Germinal center (tissue), 1 donor: ENCODE measurements at places on chromosomes 3 and 15.

DNA sequence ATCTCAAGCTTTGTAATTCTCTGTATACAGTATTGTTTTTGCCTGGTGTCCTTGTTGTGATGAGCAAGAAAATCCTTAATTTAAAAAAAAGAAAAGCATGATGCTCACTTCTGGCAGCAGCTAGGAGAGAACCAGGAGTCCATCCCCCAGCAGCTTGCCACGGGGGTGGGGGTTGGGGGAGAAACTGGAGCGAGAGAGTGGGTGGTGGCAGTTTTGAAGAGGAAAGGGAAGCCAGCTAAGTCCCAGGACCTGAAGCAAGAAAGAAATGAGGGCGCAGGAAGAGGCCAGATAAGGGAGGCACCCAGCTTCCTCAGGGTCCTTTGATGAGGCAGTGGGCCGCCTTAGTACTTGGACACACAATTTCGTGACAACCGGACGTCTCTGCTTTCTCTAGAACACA is 23.5 kb downstream of the CHAC1 start:
- DNase-seq, result no peak

DNA sequence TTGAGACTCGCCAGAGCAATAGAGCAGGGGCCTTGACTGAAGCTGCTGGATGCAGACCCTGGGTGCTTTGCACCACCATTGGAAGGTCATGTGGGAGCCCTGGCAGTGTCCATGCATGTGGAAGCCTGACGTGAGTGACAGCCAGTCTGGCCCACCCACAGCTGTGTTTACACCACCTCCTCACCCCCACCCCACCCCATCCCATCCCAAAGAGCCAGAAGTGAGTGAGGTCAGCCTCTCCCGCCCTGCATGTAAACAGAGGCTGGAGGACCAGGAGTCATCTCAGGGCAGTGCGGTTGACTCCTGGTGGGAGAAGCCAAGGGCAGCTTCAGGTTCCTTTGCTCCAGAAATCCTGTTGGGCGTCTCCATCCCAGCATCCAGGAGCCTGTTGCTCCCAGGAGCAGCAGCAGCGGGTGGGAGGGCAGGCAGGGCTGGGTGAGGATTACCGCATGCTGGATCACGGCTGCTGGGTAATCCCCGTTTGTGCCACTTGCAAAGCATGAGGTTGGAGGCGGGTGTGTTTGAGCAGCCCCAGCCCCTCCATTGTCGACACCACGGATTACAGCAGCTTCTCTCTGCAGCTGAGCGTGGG is 44.6 kb downstream of the CORO2B start:
- DNase-seq, result no peak

- DNase-seq, result no peak
Measured at GRCh38 chr3:189342811-189343210, 171.0 kb downstream of the TPRG1 start.

DNA sequence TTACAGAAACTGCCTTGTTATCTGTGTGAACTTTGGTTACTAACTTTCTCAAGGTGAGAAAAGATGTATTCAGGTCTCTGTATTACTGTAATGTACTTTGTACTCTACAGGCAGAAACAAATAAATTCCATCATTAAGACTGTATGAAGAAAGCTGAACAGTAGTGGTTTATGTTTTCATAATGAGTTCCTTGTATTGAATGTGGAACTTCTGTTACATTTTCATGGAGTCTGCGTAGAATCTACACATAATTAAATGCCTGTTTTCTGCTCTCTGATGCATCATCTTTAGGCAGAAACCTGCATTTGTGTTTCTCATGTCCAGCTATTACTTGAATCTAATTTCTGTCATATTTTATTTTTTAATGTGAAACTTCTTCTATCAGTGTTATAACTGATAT is 302.8 kb downstream of the NLGN1 start:
- DNase-seq, result no peak

- no peak for DNase-seq
Measured at GRCh38 chr3:22947851-22948250, 255.3 kb upstream of the UBE2E2 start.

DNA sequence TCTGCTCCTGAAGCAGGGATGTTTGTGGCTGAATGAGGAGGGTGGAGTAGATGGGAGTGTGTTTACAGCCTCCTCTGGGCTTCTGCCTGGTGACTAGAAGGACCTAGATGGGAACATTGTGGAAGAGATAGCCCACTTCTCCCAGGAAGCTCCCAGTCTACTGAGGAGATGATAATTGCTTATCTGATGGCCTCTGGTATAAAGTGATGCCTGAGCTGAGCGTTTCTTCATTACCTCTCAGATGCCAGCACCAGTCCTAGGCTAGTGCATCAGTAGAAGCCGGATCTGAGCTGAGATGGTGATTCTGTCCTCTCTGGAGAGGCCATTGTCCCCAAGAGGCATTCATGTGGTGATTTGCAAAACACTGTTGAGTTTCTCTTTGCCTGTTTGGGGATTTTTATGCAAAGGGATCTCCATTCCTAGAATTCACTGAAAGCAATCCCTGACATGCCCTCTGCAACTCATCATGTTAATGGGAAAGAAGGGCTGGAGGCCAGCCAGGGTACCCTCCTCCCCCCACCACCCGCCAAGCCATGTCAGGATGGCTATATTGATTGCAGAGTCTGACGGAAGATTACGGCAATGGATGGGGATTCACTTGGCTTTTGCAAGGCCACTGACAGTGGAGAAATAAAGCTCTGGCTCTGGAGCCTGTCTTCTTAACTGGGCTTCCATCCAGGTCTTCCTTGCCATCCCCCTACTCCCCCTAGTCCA is 166.4 kb upstream of the ROPN1 start:
- DNase-seq, result no peak

DNA sequence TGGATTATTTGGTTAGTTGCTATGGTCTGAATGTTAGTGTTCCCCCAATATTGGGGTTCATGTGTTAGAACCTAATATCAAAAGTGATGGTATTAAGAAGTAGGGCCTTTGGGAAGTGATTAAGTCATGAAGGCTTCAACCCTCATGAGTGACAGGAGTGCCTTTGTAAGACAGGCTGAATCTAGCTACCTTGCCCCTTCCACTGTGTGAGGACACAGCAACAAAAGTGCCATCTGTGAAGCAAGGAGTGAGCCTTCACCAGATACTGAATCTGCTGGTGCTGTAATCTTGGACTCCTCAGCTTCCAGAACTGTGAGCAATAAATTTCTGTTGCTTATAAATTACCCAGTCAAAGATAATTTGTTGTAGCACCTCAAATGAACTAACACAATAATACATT is 22.6 kb upstream of the SATB1 start:
- no peak for DNase-seq

DNA sequence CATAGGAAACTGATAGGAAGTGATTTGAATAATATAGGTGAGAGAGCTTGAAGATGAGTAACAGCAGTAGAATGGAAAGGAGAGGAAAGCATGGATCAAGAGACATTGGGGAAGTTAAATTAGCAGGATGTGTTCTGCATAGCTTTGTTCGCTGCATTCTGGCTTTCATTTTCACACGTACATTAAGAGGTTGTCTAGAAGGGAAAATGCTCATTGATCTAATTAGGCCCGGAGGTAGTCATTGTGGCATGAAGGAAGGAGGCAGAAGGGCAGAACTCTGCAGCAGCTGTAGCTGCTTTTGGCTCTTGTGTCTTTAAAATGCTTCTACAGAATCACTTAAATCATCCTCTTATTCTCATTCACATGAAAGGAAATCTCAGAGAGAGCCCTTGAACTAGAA is 40.3 kb downstream of the KCNAB1 start:
- DNase-seq, result no peak

- DNase-seq, result no peak
Measured at GRCh38 chr15:84684092-84684491, 26.1 kb upstream of the NMB start.

DNA sequence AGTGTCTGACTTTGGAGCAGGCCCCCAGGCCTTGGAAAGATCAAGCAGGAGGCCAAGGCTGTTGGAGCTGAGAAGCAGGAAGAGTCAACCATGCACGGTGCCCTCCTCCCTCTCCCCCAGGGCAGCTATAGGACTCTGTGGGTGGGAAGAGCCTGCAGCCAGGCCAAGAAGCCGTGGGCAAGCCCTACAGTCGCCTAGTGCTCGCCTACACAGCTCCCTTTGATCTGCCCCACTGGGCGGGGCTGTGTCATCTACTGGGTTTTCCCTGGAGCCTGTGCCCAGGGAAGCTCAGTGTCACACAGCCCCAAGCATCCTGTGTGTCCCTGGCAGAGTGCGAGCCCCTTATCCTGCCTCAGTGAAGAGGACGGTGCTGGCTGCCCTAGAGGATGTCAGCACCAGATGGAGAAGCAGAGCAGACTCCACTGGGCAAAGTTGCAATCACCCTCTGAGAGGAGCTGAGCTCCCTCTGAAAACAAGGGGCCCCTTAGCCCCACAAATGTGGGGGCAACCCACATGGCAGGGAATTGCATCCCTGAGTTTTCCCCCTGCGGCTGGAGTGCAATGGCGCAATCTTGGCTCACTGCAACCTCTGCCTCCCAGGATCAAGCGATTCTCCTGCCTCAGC is 72.2 kb downstream of the KLF13 start:
- DNase-seq, result no peak

GRCh38 chr3:127929818-127930413 is 14.9 kb downstream of the KBTBD12 start:
- no peak for DNase-seq

- no peak for DNase-seq
Measured at GRCh38 chr15:36263666-36264065, 315.8 kb upstream of the CDIN1 start.

- no peak for DNase-seq
Measured at GRCh38 chr3:34155108-34155507, 356.7 kb downstream of the PDCD6IP start.

DNA sequence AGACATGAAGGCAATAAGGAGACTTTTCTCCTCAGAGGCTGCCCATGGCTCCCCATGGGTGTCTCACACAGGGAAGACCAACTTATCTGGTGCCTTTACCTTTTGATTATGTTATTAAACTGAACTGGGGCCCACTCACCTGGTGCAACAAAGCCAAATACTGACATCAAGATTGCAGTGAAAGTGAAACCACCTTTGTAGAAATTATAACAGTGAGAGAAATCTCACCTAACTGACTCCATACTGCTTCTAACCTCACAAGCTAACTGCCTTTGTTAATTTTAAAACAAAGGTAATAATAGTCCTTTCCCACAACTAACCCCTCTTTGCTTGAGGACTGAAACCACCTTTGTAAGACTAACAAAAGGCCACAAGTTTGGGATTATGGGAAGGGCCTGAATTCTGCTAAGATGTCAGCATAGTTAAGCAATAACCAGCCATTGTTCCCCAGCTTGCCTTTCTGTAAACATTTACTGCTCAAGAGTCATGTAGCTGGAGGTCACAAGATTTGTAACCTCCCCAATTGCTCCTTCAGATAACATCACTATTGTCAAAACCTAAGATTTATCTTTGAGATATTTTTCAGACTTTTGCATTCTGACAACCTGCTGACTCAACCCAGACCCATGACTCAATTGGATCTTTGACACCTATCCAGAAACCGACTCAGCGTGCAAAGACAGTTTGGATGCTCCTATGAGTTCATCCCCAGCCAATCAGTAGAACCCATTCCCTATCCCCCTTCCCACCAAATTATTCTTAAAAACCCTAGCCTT is 420.3 kb upstream of the CFAP20DC start:
- no peak for DNase-seq

DNA sequence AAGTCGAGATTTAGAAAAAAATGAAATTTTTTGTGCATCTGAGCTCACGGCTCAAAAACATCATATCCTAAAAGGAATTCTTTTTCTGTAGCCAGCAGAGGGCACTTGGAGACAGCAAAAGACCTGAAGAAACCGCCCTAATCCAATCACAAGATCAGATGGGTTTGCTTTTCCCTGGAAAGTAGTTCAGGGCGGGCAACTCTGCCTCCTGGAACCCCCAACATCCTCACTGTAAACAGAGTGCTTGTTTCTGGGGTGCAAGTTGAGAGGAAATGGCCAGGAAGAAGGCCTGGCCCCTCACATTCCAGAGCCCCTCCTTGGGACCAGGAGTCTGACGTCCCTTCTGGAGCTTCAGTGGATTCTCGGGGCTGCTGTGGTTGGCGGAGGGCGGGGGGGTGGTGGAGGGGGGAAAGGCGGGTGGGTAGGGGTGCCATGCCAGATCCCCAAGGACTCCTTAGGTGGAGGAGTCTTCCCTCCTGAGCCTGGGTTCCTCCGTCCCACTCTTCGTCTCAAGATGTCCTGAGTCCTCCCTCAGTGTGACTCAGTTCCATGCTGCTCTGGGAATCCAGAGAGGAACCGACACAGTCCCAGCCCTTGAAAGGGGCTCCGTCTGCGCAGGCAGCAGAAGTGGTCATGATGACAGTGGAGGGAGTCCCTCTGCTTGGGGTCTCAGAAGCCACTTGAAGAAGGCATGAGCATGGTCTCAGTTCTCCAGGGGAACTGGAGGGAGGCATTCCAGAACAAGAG is 35.9 kb downstream of the CCK start:
- no peak for DNase-seq

DNA sequence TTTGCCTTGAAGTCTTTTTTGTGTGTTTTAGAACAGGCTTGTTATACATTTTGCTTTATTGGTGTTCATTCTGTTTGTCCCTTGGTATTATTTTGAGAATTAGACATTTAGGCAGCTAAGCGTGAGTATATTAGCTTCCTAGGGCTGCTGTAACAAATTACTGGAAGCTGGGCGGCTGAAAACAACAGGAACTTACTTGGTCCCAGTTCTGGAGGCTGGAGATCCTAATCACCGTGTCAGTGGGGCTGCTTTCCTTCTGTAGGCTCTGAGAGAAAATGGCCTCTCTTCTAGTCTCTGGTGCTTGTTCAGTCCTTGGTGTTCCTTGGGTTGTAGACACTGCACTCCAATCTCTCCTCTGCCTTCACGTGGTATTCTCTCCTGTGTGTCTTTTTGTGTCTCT is 142.3 kb downstream of the KLHL25 start:
- DNase-seq, result no peak

GRCh38 chr15:85974742-85975141 is 104.9 kb upstream of the AGBL1 start:
- no peak for DNase-seq

DNA sequence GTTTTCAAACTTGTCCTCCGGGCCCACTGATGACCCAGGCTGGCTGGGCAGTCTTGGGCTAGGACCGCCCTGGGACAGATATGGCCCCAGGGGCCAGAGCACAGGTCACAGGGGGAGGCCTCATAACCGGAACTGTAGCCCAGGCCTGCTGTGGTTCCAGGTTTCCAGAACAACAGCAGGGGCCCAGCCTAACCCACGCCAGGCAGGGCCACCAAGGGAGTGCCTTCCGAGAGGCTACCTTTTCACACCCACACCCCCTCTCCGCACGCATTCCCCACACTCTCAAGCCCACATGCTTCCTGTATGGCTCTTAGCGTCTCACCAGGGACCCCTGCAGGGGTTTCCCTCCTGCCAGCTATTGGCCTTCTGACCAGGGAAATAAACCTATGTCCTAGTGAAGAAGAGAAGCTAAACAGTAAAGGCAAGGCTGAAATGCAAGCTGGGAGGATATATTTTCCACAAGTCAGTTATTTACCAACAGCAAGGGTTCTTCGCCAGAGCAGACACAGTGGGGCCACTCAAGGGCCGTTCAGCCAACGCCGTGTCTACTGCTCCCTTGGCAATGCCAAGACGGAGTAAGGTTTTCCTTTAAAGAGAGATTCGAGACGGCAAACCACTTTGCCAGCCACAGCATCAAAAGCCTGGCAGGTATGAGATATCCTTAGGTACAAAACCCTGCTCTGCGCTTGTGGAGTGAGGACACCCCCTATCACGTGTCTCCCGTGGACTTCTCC is 135.1 kb downstream of the ATP10A start:
- no peak for DNase-seq
